ENCODE measurements at places on chromosomes 12 and 14.

- H3K27ac ChIP-seq = no peak overlapping the region
- DNase-seq = no peak
- no peak overlapping the region for H3K4me3 ChIP-seq
- no peaks in the 10 kb centered on the region for H3K36me3 ChIP-seq
- H3K4me1 ChIP-seq = no peaks in the 10 kb centered on the region
Measured at GRCh38 chr14:87000081-87000480, 992.9 kb downstream of the GALC start.

DNA sequence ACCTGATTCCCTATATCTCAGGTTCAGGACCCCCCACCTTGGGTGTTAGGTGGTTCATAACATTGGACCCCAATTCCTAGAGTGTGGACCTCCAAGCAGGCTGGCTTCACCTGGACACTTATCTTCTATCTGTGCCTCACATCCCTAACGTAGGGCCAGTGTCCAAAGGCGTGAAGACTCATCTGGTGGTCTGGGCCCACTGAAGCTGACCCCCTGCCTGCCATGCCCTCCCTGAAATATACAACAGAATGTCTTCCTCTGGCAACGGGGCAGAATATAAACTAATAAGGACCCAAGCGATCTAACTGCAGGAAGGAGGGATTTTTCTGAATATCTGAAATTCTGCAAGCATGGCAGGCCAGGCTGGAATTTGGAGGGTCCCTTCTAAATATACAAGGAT, 5.6 kb downstream of the HOXC13 start:
- no peak overlapping the region for H3K27ac ChIP-seq

DNA sequence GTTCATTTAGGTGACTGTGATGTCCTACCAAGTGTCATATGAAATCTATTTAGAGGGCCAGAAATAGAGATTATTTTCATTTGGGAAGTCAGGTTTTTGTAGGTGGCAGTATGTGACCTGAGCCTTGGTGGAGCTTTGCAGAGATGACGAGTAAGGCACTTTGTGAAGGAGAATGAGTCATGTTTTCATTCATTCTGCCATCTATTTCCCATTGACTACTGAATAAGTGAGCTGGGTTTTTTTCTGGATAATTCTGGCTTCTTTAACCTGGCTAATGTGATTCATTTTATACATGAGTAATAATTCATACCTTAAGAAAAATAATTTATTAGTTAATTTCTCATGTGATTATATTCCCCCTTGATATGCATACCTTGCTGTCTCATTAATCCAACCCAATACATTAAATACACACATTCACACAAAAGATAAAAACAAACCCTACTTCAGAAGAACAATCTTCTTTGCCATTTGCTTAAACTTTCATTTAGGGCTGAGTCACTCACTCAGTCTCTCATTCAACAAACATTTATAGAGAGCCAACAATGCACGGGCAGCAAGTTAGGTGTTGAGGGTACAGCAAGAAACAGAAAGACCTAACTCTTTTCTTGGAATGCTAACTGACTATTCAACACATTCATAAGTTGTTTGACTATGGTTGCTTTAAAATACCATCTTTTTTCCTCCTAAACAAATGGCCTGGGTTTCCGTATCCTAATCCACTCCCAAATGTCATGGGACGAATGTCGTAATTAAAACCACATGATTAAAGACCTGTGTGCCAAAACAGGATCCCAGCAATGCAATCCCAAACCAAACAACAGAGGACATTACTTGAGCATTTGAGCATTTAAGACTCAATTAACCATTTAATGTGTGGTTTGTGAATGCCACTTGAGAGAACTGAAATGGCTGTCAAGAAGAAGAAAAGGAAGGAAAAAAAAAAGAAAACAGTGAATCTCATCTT, 78.0 kb downstream of the KITLG start:
- no peak for DNase-seq
- peaks cover 18% of the 10 kb centered on the region for H3K4me1 ChIP-seq
- no peaks in the 10 kb centered on the region for H3K27me3 ChIP-seq
- H3K4me3 ChIP-seq = no peak overlapping the region

DNA sequence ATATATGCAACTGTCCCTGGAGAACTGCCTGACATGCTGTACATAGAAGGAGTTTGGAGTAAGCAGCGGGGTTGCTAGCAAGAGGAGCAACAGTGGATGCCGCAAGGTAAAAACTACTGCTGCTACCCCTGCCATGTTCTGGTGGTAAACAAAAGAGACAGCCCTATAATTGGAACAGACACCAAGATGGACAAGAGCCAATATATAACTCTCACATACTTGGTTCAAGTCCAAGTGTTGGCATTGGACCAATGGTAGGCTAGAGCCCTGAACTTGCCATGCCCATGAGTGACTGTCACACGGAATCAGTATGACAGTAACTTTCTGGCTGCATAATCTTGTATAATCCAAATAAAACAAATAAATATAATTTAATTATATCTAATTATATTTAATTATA, 13.7 kb downstream of the ATXN7L3B start:
- no peaks in the 10 kb centered on the region for H3K27me3 ChIP-seq
- no peak overlapping the region for H3K4me3 ChIP-seq
- H3K27ac ChIP-seq = no peak overlapping the region
- peaks cover 5% of the 10 kb centered on the region for H3K36me3 ChIP-seq
- no peaks in the 10 kb centered on the region for H3K4me1 ChIP-seq
- no peak for DNase-seq

GRCh38 chr12:49698619-49699545, 8.3 kb downstream of the FMNL3 start:
- H3K36me3 ChIP-seq = no peaks in the 10 kb centered on the region
- peak overlapping the region; percentile 20 for H3K27ac ChIP-seq
- H3K4me3 ChIP-seq = no peak overlapping the region
- peaks cover 26% of the 10 kb centered on the region for H3K4me1 ChIP-seq
- H3K27me3 ChIP-seq = no peaks in the 10 kb centered on the region

- no peak overlapping the region for H3K4me3 ChIP-seq
- peaks cover 99% of the 10 kb centered on the region for H3K36me3 ChIP-seq
- no peak for DNase-seq
- H3K27me3 ChIP-seq = no peaks in the 10 kb centered on the region
- no peaks in the 10 kb centered on the region for H3K4me1 ChIP-seq
Measured at GRCh38 chr12:132739600-132740312, 21.9 kb downstream of the ANKLE2 start.

- peaks cover 15% of the 10 kb centered on the region for H3K4me1 ChIP-seq
- peak overlapping the region; percentile 60 for H3K4me3 ChIP-seq
- peak; percentile 50 for DNase-seq
Measured at GRCh38 chr14:71933001-71933587, 865 bp downstream of the RGS6 start.

- no peak overlapping the region for H3K27ac ChIP-seq
- H3K4me1 ChIP-seq = no peaks in the 10 kb centered on the region
- no peaks in the 10 kb centered on the region for H3K36me3 ChIP-seq
Measured at GRCh38 chr14:36423430-36423829, 96.6 kb downstream of the NKX2-1 start.

- peaks cover 27% of the 10 kb centered on the region for H3K4me1 ChIP-seq
- no peak overlapping the region for H3K4me3 ChIP-seq
- no peaks in the 10 kb centered on the region for H3K36me3 ChIP-seq
- H3K27me3 ChIP-seq = no peaks in the 10 kb centered on the region
- no peak for DNase-seq
- no peak overlapping the region for H3K27ac ChIP-seq
Measured at GRCh38 chr14:89357655-89358297, 59.3 kb downstream of the FOXN3 start.

DNA sequence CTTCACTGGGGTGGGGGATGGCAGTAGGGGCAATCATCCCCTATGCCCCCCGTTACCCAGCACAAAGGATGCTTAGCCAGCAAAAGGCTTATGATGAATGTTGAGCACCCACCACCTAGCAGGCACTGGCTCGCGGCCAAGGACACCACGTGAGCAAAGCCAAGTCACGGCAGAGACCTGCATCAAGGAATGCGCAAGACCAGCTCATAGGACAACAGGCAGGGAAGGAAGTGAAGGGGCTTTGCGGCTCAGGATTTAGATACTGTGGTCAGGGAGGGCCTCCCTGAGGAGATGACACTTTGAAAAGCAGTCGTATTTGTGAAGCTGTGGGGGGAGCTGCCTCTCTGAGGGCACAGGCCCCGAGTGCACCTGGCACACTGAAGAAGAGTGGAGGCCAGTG, 32.8 kb downstream of the SH2B3 start:
- H3K27me3 ChIP-seq = no peaks in the 10 kb centered on the region
- no peak for DNase-seq
- no peaks in the 10 kb centered on the region for H3K36me3 ChIP-seq
- peaks cover 96% of the 10 kb centered on the region for H3K4me1 ChIP-seq
- H3K4me3 ChIP-seq = no peak overlapping the region
- H3K27ac ChIP-seq = peak overlapping the region; percentile 30

- H3K4me1 ChIP-seq = peaks cover 90% of the 10 kb centered on the region
- H3K4me3 ChIP-seq = no peak overlapping the region
- no peaks in the 10 kb centered on the region for H3K27me3 ChIP-seq
- H3K36me3 ChIP-seq = peaks cover 6% of the 10 kb centered on the region
- no peak for DNase-seq
Measured at GRCh38 chr12:122371475-122372045, 50.9 kb downstream of the CLIP1 start.

GRCh38 chr14:68795597-68796417, 2.9 kb upstream of the ZFP36L1 start:
- peaks cover 9% of the 10 kb centered on the region for H3K36me3 ChIP-seq
- H3K27ac ChIP-seq = peak overlapping the region; percentile 100
- peaks cover 20% of the 10 kb centered on the region for H3K4me1 ChIP-seq
- H3K27me3 ChIP-seq = no peaks in the 10 kb centered on the region
- peak; percentile 96 for DNase-seq

GRCh38 chr14:23531391-23531790, 20.2 kb downstream of the ZFHX2 start:
- H3K4me1 ChIP-seq = no peaks in the 10 kb centered on the region
- no peak for DNase-seq
- no peak overlapping the region for H3K27ac ChIP-seq
- H3K27me3 ChIP-seq = no peaks in the 10 kb centered on the region
- H3K36me3 ChIP-seq = no peaks in the 10 kb centered on the region
- no peak overlapping the region for H3K4me3 ChIP-seq

GRCh38 chr12:109477185-109477962, at the start of the genes KCTD10 and UBE3B:
TSS of gene KCTD10 (minus strand) at chr12:109477300. CDS start at chr12:109477262, 38 bp downstream.
TSS of gene UBE3B (plus strand) at chr12:109477634. CDS start at chr12:109483552, 5,918 bp downstream.
- peaks cover 45% of the 10 kb centered on the region for H3K4me1 ChIP-seq
- peak within 1 kb of the TSS; percentile 88 for H3K4me3 ChIP-seq
- H3K27ac ChIP-seq = peak within 1 kb of the TSS; percentile 99
- H3K27me3 ChIP-seq = no peaks in the 10 kb centered on the region
- peak; percentile 97 for DNase-seq

DNA sequence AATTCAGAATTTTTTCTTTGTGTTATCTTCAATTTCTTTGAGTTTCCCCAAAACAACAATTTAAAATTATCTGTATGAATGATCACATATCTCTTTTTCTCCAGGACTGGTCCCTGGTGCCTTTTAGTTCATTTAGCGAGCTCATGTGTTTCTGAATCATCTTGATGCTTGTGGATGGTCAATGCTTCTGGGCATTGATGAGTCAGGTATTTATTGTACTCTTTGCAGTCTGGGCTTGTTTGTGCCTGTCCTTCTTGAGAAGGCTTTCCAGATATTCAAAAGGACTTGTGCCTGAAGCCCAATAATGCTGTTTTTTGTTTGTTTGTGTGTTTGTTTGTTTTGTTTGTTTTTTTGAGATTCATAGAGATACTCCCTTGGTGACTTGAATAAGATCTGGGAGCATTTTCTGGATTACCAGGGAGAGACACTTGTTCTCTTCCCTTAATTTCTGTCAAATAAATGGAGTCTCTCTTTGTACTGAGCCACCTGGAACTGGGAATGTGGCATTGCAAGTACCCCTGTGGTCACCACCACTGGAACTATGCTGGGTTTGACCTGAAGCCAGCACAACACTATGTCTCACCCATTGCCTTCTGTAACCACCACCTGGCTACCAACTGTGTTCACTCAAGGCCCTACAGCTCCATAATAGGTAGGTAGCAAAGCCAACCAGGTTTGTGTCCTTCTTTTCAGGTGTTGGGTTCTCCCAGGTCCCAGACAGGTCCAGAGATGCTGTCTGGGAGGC, 56.3 kb downstream of the SLC6A15 start:
- H3K4me3 ChIP-seq = no peak overlapping the region
- no peak overlapping the region for H3K27ac ChIP-seq
- no peak for DNase-seq
- H3K4me1 ChIP-seq = no peaks in the 10 kb centered on the region
- H3K27me3 ChIP-seq = no peaks in the 10 kb centered on the region

DNA sequence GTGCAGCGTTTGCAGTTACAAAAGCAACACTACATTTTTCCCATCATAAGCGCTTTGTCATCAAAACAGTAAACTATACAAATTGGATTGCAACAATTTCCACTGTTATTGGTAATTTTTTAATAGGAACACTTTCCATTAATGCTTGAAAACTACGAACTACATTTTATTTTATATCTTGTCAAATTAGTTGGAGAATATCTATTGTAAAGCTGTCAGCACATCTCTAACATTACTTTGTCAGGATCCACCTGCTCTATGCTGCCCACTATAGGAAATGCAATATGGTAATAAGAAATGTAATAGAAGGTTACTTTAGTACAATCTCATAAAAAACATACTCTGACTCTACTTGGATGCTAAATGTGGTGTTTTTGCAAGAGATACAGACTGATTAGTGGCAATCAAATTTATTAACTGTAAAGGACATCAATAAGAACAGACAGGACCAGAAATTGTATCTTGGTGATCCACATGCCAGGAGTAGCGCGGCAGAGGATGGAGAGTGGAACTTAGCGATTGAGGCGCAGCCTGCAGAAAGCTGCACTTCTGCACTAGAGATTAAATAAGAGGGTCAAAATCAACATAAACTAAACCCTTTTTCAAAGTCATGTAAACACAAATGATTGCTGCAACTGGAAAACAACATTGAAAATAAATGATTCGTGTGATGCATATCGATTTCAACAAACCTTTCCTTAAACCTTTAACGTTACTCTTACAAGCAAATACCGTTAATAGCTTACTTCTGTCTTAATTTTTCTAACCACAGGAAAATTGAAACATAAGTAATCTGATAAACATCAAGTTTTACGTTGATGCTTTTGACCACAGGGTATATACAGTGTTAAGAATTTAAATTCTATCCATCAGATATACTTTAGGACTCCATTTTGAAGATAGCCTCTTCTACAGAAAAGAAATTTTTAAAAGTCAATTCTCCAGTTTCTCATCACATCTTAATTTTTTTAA, 3.6 kb upstream of the ARID2 start:
- H3K27ac ChIP-seq = peak overlapping the region; percentile 100
- H3K36me3 ChIP-seq = no peaks in the 10 kb centered on the region
- DNase-seq = no peak
- H3K4me3 ChIP-seq = peak overlapping the region; percentile 88
- no peaks in the 10 kb centered on the region for H3K27me3 ChIP-seq
- H3K4me1 ChIP-seq = peaks cover 15% of the 10 kb centered on the region
